SJSA1 (cell line): ENCODE measurements at places on chromosomes 3 and 15.

- no peak for DNase-seq
Measured at GRCh38 chr15:84661001-84661400, 3.0 kb upstream of the NMB start.

- DNase-seq = no peak
Measured at GRCh38 chr3:186178412-186178811, 69.5 kb upstream of the ETV5 start.

DNA sequence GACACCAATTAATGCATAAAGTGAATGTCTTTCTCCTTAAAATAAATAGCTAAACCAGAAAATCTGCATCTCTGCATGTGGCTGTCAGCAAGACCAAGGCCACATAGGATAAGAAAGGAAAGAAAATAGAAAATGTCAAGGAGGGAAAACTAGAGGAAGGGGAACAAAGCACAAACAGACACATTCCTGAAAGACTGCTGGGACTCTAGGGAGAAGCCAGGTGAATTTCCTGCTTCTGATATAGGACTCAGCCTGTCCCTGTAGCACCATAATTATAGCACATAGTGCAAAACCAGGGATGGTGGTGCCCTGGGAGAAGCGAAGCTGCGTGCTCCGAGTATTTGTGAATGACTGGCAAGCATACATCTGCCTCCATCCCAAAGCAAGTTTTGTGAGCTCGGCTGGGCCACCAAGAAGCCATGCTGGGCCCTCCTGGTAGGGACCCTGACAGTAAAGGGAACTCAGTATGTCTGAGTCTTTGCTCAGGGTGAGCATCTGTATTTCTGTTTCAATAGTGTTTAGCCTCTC is 14.2 kb downstream of the FSTL1 start:
- no peak for DNase-seq

- no peak for DNase-seq
Measured at GRCh38 chr3:101847328-101847727, 2.0 kb upstream of the NFKBIZ start.

DNA sequence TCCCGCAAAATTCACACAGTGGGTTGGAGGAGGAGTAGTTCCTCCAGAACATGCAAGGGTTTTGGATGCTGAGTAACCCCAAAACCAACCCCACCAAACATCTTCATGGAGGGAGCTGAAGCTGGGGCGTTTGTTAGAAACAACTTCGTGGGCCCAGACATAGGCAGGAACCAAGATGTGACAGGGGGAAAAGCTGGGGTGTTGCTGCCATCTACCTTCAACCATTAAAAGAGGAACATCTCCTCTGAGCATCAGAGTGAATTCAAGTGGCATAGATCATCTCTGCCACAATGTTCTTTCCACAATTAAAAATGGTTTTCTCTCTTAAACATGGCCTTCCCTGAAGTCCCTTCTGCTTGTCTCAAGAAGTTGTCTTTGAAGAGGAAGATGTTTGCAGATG is 20.5 kb downstream of the SIDT1 start:
- DNase-seq = no peak
